ENCODE measurements at places on chromosomes 16 and 17.

DNA sequence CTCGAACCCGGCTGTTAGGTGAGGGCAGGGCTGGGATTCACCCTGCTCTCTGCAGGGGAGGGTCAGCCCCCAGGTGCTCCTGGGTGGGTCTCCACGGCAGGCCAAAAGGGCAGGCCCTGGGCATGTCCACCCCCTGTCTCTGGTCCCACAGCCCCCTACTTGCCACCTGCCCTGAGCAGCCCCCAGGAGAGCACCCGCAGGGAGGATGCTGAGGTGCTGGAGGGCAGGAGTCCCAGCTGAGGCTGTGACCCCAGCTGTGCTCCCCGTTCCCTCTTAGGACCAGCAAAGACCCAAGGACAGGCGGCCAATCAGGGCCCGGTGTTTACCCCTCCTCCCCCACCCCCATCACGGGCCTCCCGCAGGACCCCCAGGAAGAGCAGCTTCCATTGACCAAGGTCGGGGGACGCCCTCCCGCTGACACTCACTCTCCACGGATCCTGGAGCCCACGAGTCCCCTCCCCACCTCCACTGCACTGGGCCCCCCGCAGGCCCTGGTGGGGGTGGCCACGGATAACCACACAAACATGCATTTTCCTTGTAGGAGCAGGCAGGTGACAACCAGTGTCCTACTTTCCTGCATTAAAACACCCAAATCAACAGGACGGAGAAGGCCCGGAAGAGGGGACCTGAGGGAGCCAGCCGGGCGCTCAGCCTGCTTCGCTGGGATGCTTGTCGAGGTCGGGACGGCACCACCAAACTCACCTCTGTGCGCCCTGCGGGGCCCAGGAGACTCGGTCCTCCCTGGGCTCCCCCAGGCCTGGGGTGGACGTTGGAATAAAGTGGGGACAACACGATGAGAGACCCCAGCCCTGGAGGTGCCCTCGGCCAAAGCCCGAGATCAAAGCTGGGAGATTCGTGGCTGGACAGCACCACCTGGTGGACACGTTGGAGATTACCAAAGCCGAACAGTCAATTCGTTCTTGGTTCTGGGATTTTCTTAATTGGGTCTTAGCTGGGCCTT is 22.5 kb upstream of the ENPP7 start:
- peak; percentile 21 for DNase-seq

- no peak for DNase-seq
These were observed 37.6 kb downstream of the METRNL start for GRCh38 chr17:83116783-83117555.

GRCh38 chr17:74740641-74741387 is 3.8 kb downstream of the RAB37 start:
- DNase-seq, result no peak

- DNase-seq, result no peak
These were observed 75.5 kb downstream of the AATF start for GRCh38 chr17:37024181-37024637.

DNA sequence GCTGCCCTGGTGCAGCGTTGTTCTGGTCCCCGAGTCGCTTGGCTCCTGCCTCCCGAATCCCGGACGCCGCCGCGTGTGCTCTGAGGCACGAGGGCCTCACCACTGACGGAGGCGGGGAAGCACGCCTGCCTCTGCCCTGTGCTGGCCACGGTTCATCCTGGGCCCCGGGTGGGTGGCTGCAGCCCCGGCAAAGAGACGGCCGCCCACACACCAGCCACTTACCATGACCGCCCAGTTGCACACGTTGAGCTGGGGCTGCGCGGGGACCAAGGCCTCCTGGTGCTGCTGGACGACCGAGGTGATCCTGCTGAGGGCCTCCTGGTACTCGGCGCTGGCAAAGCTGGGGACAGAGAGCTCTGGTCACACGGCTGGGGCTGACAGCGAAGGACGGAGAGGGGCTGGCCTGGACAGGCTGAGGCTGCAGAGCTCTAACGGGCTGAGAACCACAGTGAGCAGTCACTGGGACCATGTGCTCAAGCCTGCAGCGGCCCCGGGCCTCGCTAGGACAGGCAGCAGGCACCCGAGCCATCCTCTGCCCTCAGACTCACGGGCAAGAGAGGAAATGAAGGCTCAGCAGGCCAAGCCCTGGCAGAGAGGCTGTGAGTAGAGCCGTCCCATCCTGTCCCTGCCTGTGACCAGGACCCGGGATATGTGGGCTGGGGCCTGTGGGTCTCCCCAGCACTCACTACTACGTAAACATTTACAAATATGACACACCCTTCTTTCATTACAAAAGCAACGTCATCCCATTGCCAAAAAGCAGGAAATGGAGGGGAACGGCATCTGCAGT is 6.3 kb upstream of the APRT start:
- DNase-seq, result no peak

- no peak for DNase-seq
These were observed 24.0 kb downstream of the USP31 start for GRCh38 chr16:23125277-23125676.

GRCh38 chr16:50821586-50821985 is 79.7 kb downstream of the CYLD start:
- no peak for DNase-seq
